ENCODE measurements at places on chromosomes 4 and X.

DNA sequence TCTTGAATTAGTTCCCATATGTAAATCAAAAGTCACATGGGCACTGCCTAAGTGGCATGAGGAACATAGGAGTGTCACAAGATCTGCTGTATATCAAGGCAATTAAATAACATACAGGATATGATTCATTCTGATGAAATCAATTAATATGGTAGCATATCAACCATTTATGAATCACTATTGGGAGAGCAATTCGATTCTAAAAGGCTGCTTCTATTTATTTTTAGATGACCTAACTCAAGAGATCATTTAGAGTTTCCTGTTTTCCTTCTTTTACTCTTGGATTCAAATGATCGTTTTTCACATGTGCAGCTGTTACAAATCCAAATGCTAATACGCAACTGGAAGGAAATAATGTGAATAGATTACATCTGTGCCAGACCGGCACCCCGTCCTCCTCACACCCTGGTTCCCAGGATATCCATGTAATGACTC lies 81.9 kb downstream of the HCCS start:
- no peak for DNase-seq

GRCh38 chr4:137541876-137542646 lies 9.8 kb upstream of the PCDH18 start:
- DNase-seq: no peak

DNA sequence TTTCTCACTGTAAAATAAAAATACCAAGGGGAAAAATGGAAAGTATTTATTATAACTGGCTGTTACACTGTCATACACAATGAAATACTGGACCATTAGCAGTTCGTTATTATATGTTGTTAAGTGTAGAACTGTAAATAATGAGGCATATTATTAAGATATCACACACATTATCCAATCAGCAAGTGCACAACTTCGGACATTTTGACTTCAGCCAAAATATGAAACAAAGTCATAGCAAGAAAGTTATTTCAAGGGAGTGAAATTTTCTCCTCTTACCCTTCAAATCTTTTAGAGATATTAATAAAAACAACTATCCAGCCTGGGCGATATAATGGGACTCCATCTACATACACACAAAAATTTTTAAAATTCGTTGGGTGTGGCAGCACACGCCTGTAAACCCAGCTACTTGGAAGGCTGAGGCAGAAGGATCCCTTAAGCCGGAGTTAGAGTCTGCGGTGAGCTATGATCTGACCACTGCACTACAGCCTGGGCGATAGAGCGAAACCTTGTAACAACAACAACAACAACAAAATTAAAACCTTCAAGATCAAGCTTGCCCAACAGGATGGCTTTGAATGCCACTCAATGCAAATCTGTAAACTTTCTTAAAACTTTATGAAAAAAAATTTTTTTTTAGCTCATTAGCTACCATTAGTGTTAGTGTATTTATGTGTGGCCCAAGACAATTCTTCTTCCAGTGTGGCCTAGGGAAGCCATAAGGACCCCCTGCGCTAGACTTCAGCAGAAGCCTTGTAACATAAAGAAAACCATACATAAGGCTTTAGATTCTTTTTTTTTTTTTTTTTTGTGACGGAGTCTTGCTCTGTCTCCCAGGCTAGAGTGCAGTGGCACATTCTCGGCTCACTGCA lies 1.3 kb upstream of the CISD2 start:
- DNase-seq: no peak

DNA sequence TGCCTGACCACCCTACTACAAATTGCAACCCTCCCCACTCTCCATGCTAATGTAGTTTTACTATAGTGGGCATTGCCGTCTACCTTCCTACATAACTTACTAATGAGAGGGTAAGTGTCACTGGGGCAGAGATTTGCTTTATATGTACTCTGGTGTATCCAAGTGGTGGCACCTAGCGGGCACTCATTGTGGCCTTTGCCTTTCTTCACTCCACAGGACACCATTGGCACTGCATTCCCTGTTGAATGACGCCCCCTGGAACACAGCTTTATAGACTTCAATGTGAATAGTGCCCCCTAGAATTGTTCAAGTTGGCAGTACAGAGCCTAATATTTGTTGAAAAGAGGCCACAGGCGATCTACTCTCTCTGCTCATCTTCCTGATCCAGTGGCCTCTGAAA lies 215.8 kb downstream of the MID1IP1 start:
- no peak for DNase-seq

- no peak for DNase-seq
These were observed 31.5 kb downstream of the TEC start for GRCh38 chr4:48237996-48238645.
